ENCODE measurements at places on chromosomes 12 and 14.

DNA sequence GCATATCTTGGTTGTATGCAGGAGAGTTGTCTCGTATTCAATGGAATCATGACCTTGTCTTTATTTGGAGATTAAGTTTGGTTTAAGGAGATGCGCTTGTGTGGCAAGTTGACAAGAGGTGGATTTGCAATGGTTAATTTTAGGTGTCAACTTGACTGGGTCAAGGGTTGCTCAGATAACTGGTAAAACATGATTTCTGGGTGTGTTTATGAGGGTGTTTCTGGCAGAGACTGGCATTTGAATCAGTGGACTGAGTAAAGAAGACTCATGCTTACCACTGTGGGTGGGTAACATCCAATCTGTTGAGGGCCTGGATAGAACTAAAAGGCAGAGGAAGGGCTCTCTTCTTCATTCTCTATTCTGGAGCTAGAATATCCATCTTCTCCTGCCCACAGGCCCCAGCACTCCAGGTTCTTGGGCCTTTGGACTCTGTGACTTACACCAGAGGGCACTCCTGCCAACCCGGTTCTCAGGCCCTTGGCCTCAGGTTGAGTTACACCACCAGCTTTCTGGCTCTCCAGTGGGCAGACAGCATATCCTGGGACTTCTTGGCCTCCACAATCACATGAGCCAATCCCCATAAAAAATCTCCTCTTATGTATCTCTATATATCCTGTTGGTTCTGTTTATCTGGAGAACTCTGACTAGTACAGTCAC, 141.5 kb upstream of the ARID2 start:
- DNase-seq: no peak

GRCh38 chr12:12035229-12035628, 35.5 kb upstream of the BCL2L14 start:
- DNase-seq: no peak

- DNase-seq: no peak
Measured at GRCh38 chr12:111322336-111323250, 46.3 kb downstream of the PHETA1 start.

- DNase-seq: no peak
Measured at GRCh38 chr12:82414926-82415325, 56.6 kb downstream of the METTL25 start.

DNA sequence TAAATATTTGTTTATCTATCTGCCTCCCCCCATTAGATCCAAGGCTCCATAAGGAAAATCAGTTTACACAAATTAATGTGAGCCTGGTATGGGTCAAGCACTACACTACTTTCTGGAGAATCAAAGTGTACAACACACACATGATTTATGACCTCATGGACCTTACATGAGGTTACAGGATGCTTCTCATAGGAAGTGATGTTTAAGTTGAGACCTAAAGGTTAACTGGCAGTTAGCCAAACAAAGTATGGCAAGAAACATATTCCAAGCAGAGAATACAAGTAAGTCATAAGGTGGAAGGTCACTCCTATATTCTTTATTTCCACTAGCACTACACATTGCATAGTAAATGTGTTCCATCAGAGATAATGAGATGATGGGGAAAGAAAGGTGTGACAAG, 39.2 kb downstream of the OSBPL8 start:
- no peak for DNase-seq

DNA sequence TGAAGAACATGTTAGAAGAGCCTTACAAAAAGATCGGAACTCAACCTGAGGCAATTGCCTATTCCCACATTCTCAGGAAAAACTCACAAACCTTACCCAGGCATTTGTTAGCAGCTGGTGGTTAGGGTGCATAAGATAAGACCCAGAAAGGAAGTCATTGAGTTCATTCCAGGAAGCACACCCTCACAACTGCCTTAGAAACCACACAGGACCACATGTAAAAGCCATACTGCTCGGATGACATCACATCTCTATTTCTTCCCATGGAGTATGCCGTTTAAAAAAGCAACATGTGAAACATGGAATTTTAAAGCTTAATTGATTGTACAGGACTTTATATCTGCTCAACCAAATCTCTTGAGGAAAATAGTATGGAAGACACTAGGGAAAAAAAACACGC, 411.2 kb downstream of the DAD1 start:
- no peak for DNase-seq

GRCh38 chr12:93638954-93639353, 38.2 kb upstream of the CRADD start:
- DNase-seq: no peak

DNA sequence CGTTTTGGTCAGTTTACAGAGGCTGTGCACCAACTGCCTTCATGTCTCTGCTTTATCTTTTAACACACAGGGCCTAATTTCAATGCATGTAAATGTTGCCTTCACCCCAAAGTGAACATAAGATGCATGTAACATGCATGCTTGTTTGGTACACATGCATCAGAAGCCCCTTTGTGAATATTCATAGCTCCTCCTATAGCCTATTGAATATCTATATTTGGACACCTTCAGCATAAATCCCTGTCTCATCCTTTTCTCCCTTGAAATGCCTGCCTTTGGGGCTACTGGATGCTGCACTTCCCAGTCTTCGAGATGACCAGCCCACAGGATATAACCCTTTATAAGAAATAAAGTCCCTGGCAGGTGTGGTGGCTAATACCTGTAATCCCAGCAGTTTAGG, 57.7 kb upstream of the FAM181A start:
- no peak for DNase-seq

- no peak for DNase-seq
Measured at GRCh38 chr12:97435153-97435552, 27.5 kb upstream of the RMST start.

DNA sequence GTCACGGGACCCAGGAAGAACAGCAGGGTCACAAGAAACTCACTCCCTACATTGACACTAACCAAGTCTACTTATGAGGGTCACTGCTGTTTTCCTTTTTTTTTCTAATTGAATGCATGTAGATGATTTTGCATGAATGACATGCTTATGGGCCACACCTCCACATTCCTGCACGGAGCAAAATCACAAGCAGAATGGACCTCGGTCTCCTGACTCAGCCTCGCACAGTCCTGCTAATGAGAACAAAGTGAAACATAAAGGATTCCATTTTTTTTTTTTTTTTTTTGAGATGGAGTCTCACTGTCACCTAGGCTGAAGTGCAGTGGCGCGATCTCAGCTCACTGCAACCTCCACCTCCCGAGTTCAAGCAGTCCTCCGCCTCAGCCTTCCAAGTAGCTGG, 12.3 kb downstream of the SCARB1 start:
- DNase-seq: no peak

DNA sequence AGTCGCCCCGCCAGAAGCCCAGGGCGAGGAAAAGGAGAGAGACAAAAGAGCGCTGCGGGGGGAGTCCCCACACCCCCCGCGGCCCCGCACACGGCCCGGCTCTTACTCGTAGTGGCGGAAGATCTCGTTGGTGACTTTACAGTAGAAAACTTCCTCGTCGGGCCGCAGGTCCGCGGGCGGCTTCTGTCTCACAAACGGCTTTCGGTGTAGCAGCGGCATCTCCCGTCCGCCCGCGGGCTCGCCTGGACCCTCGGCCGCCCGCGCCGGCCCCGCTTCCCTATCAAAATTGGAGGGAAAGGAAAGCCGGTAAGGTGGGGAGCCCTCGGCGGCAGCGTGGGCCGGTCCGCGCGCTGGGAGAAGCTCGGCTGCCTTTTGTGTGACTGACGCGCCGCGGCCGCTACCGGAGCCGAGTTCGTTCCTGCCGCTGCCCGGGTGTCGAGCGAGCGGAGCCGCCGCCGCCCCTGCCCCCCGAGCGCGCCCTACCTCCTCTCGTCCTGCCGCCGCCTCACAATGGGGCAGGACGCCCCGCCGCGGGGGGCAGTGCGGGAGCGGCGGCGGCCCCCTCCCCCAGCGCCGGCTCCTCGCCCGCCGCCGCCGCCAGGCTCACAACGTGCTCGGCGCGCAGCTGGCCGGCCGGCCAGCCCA, 652 bp downstream of the BAZ1A start:
- peak; percentile 67 for DNase-seq

GRCh38 chr14:43901911-43902673, 605.0 kb downstream of the FSCB start:
- no peak for DNase-seq

- no peak for DNase-seq
Measured at GRCh38 chr12:52585946-52586345, 12.3 kb upstream of the KRT74 start.

DNA sequence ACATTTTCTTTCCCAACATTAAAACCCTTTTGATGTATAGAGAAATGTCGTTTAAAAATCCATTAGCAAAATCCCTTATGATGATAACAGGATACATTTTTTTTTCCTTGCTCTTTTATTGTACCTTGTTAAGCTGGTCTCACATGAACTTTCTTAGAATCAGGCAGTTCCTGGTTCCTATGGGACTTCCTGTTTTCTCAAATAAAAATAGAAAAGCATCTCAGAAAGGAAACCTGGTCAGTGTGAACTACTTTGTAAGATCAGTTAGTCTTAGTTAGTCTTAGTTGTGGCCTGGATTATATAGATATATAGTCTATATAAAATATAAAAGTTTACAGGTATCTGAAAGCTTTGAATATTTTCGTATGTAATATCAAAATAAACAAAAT, 40.3 kb downstream of the LEMD3 start:
- DNase-seq: no peak

DNA sequence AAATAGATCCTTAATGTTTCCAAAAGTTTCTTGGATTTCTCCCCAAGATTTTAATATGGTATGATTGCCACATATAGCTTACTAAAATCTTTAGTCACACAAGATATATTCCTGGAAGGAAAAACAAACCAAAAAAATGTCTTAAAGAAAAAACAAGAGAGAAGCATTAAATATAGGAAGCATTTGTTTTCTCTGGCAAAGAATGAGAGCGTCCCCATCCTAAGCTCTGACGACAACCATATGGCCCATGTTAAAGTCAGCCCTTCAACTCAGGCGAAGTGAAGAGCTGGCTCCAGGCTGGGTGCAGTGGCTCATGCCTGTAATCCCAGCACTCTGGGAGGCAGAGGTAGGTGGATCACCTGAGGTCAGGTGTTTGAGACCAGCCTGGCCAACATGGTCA, 35.6 kb downstream of the GCH1 start:
- DNase-seq: no peak

DNA sequence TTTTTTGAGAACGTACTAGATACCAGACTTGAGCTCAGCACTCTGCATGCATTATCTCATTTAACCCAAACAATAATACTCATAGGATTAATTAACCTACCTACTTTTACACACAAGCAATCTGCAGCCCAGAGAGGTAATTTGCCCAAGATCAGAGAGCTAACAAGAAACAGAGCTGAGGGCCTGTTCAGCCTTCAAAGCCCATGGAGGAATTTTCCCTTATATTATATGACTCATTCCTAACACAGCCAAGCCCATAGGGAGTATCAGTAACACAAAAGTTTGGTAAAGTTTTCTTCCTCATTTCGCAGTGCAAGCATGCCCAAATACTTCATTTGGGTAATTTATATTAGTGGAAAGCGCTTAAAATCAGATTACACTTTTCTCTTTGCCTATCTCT, 94.7 kb downstream of the GALC start:
- DNase-seq: no peak

- no peak for DNase-seq
Measured at GRCh38 chr12:107468182-107468581, 217.4 kb upstream of the PWP1 start.

DNA sequence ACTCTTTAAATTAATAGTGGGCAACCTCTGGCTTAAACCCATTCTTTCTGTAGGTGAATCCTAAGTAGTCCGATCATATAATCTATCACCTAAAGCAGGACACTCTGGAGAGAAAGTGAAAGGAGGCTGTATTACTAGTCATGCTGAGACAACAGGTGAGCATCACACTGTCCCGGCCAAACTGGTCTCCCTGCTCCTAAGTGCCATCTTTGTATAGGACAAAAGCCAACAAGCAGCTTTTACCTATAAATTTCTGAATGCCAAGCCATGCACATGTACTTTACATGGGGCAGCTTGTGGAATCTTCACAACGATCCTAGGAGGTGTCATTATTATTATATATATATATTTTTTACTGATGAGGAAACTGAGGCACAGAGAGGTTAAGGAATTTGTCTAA, 18.0 kb downstream of the PLEKHH1 start:
- no peak for DNase-seq

DNA sequence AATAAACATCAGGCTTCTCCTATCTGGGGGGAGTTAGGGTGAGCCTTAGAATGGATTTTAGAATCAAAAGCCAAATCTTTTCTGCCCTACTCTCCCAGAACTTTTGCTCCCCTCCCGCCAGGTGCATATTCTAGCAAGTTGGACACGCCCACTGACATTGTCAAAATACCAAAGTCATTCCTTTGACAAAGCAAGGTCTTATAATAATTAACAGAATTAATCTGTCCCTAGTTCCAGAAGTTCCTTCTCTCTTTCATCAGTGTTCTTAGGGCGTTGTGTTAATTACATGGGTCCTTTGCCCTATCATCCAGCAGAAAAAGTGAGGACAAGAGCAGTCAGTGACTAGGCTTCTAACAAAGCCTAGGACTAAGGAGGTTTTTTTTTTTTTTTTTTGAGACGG, 2.4 kb downstream of the PRR13 start:
- no peak for DNase-seq

GRCh38 chr12:42701084-42701483, 111.5 kb upstream of the PRICKLE1 start:
- DNase-seq: no peak

DNA sequence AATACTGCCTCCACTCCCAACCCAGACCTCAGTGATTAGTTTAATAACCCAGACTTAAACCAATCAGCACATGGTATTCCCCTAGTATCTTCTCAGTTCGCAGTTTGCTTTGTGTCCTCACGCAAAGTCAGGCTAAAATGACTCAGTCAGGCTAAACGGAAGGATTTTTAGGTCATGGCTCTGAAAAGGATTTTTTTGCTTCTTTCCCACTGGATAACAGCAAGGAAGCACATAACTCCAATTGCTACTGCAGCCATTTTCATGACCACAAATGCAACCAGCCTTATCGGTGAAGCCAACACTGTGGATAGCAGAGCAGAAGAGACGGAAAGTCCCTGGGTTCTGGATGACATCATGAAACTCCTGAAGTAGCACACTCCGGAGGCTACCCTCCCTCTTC, 67.7 kb downstream of the ZC3H14 start:
- DNase-seq: no peak

- no peak for DNase-seq
Measured at GRCh38 chr12:109500406-109501185, 23.2 kb downstream of the UBE3B start.

DNA sequence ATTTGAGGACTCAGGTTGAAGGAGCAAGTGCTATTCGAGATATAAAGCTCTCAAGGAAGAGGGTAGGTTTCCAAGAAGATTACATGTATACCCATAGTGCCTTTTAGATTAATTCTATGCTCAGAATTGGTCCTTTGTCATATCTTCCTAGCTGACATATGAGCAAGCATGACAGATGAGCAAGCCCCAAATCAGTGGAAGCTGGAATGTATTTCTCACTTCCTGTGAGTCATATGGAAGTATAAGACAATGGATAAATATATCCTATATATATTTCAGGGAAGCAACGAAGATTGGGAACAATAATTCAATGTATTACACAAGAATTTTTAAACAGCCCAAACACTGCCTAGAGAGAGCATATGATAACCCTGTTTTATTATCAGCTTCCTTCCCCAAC, 674.1 kb upstream of the ATXN7L3B start:
- no peak for DNase-seq

GRCh38 chr14:50225067-50225973, 6.1 kb downstream of the SOS2 start:
- no peak for DNase-seq

GRCh38 chr12:124582108-124582424, 14.7 kb upstream of the NCOR2 start:
- DNase-seq: no peak

Data from hypothalamus (tissue), 51 donors.